ENCODE measurements at places on chromosomes 6 and 20. TPM values are rescaled to one million over a fixed set of nuclear protein-coding genes. Genes with fewer than 3 reads are reported as not detected.

The ZCCHC3 gene
- 43.4 TPM for total RNA-seq

The HTR1E gene
- total RNA-seq, result not detected

The ADGRF1 gene
- not detected for total RNA-seq

The USP49 gene
- total RNA-seq, result 30.7 TPM

The LY6G6F gene
- total RNA-seq, result not detected

The SLC25A27 gene
- 25.9 TPM for total RNA-seq

The BTN1A1 gene
- total RNA-seq, result not detected

The OPRL1 gene
- 3.3 TPM for total RNA-seq

The DDX43 gene
- total RNA-seq, result not detected

The VSX1 gene
- total RNA-seq, result not detected

The LSM2 gene
- 125 TPM for total RNA-seq

The SAPCD1 gene
- 10.1 TPM for total RNA-seq

The MYO6 gene
- total RNA-seq, result 23.0 TPM

The ACTR5 gene
- 9.2 TPM for total RNA-seq

The TMEM244 gene
- total RNA-seq, result not detected

The PPIL6 gene
- total RNA-seq, result 4.8 TPM

The ASIP gene
- total RNA-seq, result not detected

The JPH2 gene
- not detected for total RNA-seq

The DNAH8 gene
- total RNA-seq, result 0.09 TPM

The SMAP1 gene
- total RNA-seq, result 36.5 TPM

The OR2B6 gene
- total RNA-seq, result not detected

The GPR6 gene
- not detected for total RNA-seq

The PKIB gene
- 153 TPM for total RNA-seq

The FAM120B gene
- total RNA-seq, result 20.3 TPM

The SPATA25 gene
- total RNA-seq, result 0.43 TPM

The KCNQ5 gene
- total RNA-seq, result 0.09 TPM

The NOTCH4 gene
- 4.5 TPM for total RNA-seq

The OR2H2 gene
- total RNA-seq, result not detected

The EEF1A1 gene
- total RNA-seq, result 15,510 TPM

The ARMH2 gene
- total RNA-seq, result not detected

The ACTL10 gene
- total RNA-seq, result 0.19 TPM

The SALL4 gene
- total RNA-seq, result 274 TPM

The CYP24A1 gene
- not detected for total RNA-seq

The CD83 gene
- total RNA-seq, result 0.80 TPM

The LINC00237 gene
- total RNA-seq, result not detected

The SH3BGRL2 gene
- 47.0 TPM for total RNA-seq

The BNIP5 gene
- total RNA-seq, result not detected

The GPSM3 gene
- 4.5 TPM for total RNA-seq

The BCAS1 gene
- total RNA-seq, result not detected

The EMILIN3 gene
- 3.5 TPM for total RNA-seq

The HLA-DMB gene
- 4.5 TPM for total RNA-seq

The CST7 gene
- total RNA-seq, result not detected

The LIN28B gene
- 165 TPM for total RNA-seq

The PDYN gene
- total RNA-seq, result 0.12 TPM

The SLC17A3 gene
- total RNA-seq, result not detected

The PLG gene
- total RNA-seq, result 0.03 TPM

The CLIC5 gene
- not detected for total RNA-seq

The PTK6 gene
- not detected for total RNA-seq

The EYA4 gene
- 2.3 TPM for total RNA-seq

Data from neural progenitor cell (in vitro differentiated cells).